ENCODE measurements at places on chromosomes 2 and 18.

DNA sequence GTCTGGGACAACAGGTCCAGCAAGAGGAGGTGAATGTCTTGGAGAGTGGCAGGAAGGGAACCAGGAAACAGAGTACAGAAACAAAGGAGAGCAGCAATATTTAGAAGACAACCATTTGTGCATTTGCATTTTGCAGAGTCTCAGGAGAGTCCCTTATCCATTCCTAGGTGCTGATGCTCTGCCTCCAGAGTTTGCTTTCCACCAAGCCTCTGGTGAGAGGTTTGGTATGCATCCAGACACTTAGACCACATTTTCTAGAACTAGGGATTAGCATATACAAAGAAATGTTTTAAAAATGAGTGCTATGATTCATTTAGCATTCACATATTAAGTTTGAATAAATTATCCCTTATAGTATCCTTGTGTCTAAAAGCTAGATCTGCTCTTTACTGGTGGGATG lies 18.5 kb upstream of the LRATD1 start:
- no peak for DNase-seq

DNA sequence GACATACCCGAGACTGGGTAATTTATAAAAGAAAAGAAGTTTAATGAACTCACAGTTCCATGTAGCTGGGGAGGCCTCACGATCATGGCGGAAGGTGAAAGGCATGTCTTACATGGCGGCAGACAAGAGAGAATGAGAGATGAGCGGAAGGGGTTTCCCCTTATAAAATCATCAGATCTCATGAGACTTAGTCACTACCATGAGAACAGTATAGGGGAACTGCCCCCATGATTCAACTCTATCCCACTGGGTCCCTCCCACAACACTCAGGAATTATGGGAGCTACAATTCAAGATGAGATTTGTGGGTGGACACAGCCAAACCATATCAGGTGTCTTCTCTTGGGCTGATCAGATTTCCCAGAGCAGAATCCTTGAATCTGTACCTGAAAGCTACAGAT lies 617.3 kb upstream of the ID2 start:
- no peak for DNase-seq

DNA sequence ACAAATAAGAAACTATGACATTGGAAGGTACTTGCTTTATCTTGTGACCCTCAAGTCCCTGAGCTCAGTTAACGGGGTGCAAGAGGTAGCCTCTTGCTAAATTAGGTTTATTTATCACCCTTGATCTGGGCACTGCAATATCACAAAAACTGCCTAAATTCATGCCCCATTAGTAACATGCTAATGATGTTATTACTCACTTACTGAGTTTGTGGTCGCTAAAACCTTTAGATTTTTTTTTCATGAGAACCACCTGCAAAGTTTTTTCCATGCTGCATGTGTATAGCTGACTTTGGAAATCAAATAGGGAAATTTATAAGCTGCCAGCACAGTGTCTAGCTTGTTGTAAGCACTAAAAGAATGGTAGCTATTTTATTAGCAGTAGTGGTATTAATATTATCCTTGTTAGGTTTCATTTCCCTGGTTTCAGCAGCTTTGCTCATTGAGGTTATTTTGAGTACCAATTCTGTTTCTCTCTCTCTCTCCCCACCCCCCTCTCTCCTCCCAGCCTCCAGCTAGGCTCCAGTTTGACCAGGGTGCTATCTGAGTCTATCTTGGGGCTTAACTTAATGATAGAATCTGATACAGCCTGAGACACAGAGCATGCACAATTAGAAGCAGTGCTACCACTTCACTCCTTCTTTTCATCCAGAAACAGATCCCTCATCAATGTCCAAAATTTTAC lies 88.7 kb upstream of the ATP8B1 start:
- no peak for DNase-seq

DNA sequence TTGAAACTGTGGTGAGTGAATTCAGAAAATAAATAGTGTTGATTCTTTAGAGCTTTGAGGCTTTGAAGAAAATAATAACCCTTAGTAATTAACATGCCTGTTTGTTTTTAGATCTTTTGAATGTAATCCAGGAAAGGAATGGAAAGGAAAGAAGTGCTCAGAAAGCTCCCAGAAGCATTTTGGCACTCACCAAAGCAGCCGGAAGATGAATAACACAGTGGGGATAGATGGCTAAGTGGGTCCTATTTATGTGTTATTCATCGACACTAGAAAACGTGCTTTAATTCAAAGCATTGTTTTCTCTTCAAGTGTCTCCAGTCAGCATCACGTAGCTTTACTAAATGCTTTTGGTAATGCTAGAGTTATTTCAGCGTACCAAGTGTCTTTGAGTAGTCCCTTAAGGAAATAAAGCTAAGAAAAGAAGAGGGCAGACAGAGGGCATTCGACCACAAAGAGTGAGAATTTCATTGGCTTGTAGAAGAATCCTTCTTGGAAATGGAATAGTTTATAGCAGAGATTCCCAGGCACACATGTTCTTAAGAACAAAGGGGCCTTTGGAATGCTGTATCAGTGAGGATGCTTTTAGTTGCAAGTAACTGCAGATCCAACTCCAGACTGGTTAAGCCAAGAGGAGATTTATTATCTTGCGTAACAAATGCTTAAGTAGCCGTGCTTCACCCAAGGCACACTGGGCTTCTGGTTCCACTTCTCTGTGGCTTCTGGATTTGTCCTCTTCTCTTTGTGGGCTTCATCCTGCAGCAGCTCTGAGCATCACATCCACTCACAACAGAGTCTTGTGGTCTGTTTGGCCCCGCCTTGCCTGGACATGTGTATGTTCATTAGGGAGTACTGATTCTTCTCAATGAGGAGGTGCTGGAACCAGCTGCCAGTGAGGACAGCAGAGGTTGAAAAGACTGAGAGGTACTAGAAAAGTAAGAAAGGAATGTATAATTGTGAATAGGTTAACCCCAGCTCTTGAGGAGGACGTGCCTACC lies 63.6 kb upstream of the LTBP1 start:
- DNase-seq = no peak

DNA sequence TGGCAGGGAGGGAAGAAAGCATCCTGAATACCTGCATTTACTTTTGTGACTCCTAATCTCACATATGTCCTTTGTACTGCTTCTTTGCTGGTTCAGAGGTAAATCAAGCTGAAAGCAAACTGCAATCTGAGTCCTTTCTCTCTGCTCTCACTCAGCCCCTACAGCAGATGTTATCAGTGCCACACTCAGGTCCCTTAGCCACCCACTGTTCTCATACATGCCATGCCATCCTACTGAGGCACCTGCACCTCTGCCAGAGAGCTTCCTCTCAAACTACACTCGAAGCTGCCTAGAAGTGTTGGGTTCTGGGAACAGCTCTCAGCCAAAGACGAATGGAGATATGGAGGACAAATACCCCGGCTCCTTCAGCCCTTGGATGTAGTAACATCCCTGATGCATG lies 244.5 kb downstream of the TXNL1 start:
- no peak for DNase-seq

DNA sequence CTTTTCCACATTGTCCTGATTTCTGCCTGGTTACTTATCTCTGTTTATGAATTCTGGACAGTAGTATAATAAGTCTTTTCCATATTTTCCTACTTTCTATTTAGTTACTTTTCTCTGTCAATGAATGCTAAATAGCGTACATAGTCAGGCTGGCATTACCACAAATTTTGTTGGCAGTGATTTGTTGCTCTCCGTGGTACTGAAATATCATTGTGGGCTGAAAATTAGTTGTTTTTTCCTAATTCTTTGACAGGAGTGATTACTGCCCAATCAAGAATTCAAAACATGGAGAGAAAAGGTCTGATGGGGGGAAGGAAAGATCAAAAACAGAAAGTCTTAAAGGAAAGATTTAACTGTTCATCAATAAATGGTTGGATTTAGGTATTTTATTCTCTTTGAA lies 7.7 kb upstream of the GALNT13 start:
- no peak for DNase-seq

GRCh38 chr2:218471982-218472381 lies 53.1 kb downstream of the VIL1 start:
- DNase-seq = no peak
